ENCODE measurements at places on chromosomes 6 and 20.

DNA sequence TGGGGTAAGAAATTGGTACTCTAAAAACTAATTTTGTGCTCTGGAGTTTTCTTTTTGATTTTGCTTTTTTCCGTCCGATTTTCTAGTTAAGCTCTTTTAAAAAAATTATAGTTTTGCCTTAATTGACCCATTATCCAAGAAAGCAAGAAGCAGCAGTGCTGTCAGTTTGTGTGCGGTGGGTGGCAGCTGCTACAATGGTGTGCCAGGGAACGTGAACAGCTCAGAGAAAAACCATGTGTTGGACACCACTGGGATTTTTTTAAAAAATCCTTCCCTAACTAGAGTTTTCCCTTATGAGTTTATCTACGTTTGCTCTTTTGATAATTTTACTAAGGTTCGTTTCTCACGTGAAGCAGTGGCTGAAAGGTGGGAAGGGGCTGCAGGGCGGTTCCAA lies 8.0 kb downstream of the MAP3K5 start:
- DNase-seq, result no peak

- no peak for DNase-seq
Observed at GRCh38 chr6:7252390-7252789, 60.6 kb downstream of the SSR1 start.

GRCh38 chr20:3137492-3137891 lies 22.2 kb downstream of the FASTKD5 start:
- DNase-seq, result no peak

GRCh38 chr6:34484391-34484790 lies 18.5 kb downstream of the PACSIN1 start:
- DNase-seq, result no peak

GRCh38 chr6:75143191-75143590 lies 62.7 kb downstream of the COL12A1 start:
- no peak for DNase-seq

DNA sequence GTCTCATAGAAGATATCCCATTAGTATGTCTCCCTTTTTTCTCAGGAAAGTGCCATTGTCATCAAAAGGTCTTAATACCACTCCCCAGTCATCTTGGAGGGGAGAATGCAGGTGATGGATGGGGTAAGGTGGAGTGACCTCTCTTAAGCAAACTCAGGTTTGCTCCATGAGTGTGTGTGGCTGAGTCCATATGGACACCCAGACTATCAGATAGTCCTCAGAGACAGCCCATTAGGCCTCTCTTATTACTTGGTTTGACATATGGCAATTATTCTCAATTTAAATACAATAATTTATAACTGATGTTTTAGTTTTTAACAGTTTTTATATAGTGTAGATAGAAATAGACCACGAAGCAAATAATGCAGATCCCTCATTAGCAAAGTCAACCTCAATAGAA lies 23.2 kb downstream of the LAMA4 start:
- DNase-seq, result no peak

All from activated B cell treated with CpG ODN at 0.5 μM for 24 hours (primary cell).